IPS DF 6.9 (cell line): ENCODE measurements at places on chromosomes 2 and 18.

DNA sequence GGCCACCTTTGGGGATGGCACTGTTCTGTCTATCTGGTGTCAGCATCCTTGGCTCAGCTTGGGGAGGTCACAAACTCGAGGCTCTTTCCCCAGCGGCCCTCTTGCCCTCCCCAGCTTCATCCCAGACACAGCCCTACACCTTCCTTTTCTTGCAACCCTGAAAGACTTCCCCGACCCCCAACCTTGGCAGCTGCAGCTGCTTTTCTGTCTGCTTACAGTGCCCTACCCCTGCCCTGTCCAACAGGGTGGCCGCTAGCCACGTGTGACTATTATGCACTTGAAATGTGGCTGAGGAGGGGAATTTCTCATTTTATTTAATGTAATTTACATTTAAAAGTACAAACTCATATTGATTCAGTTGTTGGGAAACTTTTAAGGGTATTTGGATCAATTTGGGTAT, 41.3 kb downstream of the NGEF start:
- no peak for DNase-seq

GRCh38 chr2:233966388-233966787, 49.2 kb downstream of the TRPM8 start:
- DNase-seq = no peak

DNA sequence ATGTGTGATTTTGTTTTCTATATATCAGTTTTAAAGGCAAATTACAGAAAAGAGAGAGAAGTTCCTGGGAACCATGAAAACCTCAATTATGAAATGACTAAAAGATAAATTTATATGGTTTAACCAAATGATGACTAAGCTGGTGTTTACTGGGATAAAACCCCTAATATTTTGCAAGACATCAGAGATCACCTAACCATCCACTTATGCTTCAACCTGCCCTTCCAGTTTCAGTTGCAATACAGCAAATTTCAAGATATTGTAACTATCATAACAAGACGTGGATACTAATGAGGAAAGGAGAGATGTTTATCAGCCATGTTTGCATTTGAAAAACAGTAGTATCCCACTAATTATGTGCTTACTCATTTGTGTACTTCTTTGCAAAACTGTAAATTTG, 108.2 kb downstream of the GAREM1 start:
- DNase-seq = no peak

DNA sequence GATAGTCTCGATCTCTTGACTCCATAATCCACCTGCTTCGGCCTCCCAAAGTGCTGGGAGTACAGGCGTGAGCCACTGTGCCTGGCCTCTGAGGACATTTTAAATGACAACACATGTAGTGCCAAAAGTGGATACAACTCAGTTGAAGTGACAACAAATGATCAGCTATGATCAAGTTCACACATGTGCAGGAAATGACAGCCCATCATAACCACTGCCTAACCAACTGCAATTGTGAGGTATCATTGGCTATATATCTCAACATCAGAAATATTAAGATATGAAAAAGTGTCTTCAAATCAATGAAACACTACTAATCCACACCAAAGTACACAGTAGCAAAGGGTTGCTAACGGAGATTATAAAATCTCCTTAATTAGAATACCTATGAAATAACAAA, 84.8 kb downstream of the DTNB start:
- DNase-seq = no peak

DNA sequence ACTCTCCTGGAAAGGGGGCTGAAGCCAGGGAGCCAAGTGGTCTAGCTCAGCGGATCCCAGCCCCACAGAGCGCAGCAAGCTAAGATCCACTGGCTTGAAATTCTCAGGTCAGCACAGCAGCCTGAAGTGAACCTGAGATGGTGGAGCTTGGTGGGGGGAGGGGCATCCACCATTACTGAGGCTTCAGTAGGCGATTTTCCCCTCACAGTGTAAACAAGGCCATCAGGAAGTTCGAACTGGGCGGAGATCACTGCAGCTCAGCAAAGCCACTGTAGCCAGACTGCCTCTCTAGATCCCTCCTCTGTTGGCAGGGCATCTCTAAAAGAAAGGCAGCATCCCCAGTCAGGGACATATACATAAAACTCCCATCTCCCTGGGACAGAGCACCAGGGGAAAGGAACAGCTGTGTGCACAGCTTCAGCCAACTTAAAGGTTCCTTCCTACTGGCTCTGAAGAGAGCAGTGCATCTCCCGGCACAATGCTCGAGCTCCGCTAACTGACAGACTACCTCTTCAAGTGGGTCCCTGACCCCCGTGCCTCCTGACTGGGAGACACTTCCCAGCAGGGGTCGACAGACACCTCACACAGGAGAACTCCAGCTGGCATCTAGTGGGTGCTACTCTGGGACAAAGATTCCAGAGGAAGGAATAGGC, 282.3 kb upstream of the EPC2 start:
- DNase-seq = no peak

DNA sequence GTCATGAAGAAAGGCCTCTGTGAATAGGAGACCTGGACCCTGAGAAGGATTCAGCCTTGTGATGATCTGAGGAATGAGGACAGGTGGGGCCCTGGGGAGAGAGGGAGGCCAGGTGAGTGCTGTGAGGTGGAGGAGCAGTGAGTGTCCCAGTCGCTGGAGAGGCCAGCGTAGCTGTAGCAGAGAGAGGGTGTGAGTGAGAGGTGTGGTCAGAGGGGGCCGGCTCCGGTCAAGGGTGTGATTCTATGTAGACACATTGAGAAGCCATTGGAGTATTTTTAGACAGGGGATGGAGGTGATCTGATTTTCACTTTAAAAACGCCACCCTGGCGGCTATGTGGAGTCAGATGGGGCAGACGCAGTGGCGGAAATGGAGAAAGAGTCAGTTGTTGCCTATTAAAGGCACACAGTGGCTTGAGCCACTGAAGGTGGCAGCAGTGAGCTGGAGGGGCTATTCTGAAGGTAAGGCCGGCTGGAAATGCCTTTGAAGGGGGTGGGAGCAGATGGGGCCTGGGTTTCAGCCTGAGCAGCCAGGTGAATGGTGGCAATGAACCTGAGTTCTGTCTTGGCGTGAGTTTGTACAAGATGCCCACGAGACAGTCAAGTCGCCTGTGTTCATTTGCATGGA, 55.6 kb downstream of the GREB1 start:
- DNase-seq = no peak

DNA sequence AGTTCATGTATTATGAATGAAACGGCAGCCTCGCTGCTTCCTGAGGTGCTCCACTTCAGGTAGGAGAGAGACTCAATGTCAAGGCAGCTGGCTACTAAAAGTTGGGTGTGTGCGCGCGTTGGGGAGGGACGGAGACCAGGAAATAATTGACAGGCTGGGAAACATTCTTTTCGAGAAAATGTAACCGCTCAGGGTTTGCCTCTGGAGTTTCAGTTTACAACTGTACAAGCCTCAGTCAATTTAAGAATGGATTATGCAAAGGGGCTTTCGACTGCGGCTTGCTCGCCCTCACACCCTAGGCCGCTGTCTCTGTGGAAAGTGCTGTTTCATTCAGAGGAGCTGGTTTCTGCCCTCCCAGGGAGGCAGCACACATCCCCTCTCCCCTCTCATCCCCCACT, 4.4 kb upstream of the SPRED2 start:
- no peak for DNase-seq

DNA sequence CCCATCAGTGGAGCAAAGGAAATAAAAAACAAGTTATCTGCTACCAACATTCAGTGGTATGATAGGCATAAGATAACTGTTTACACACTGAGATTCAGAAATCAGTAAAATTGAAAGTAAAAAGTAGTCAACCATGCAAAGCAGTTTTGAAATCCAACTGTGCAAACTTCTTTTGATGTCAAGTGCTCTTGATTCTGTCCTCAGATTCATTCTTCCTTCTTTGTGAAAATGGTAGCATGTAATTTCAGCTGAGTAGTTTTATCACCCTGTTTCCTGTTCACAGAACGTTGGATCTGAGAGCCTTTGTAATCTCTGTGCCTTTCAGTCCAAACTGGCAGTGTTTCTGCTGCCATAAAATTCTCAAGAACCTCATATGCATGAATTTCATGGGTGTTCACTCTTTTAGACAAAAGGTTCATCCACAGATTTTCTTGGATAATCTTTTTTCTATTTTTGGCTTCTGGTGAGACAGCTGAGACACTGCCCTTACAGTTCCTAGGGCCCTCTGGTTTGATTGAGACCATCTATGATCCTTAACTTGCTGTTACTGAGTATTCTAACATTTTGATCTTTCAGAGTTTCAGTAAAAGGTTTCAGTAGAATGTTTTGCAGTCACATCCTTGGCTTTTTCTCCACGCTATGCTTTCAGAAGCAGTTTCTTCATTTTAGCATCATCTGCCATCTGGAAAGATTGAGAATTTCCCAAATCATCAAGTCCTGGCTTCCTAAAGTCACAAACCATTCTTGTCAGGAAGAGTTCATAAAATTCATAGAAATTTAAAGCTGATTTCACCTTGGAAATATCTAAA, 272.3 kb upstream of the EPHA4 start:
- no peak for DNase-seq

- no peak for DNase-seq
These were observed 38.8 kb upstream of the DNER start for GRCh38 chr2:229752970-229753729.

GRCh38 chr18:2609604-2610003, 38.2 kb downstream of the NDC80 start:
- no peak for DNase-seq

- no peak for DNase-seq
These were observed 208.3 kb upstream of the SYT4 start for GRCh38 chr18:43485545-43485963.

GRCh38 chr2:239279508-239280295, 121.1 kb downstream of the HDAC4 start:
- DNase-seq = no peak

DNA sequence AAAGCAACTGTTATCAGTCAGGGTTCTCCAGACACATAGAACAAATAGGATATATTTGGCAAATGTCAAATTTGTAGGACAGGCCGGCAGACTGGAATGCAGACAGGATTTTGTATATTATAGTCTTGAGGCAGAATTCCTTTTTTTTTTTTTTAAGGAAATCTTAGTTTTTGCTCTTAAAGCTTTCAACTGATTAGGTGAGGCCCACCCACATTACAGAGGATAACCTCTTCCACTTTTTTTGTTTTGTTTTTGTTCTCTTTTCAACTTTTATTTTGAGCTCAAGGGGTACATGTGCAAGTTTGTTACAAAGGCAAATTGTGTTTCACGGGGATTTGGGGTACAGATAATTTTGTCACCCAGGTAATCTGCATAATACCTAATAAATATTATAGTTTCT, 350.2 kb upstream of the CHAC2 start:
- no peak for DNase-seq

DNA sequence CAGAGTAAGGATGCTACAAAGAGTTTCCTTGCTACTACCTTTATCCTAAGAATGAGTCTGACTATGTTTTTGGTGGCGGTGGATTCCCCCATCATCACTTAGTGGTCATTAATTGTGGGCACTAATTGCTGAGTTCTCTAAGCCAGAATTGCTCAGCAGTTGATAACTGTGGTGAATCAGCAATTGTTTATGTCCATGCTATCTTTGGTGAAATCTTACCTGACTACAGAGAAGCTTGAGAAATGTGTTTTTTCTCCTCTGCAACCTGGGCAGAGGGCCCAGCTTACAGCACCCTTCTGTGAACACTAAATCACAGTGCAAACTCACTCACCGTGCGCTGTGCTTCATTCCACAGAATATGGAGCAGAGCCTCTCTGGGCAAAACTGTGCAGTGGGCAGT, 683.6 kb downstream of the CNTNAP5 start:
- DNase-seq = no peak

DNA sequence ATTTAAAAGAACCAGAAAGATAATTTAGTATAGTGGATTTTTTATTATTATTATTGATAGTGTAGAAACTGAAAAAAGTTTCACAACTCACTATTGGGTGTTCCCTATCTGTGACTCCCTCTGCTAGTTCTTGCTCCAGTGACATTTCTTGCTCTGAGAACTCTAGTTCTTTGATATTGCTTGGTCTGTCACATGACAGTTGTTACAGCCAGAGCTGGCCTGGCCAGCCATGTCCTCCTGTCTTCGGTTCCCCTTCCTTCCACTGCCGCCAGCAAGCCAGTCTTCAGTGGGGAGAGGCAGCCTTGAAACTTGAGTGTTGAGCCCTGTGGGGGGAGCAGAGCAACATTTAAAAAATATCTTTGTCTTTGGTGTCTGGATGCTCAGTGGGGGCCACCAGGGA, 7.6 kb upstream of the THOC1 start:
- DNase-seq = no peak

GRCh38 chr2:8235419-8235818, 446.4 kb upstream of the ID2 start:
- no peak for DNase-seq

DNA sequence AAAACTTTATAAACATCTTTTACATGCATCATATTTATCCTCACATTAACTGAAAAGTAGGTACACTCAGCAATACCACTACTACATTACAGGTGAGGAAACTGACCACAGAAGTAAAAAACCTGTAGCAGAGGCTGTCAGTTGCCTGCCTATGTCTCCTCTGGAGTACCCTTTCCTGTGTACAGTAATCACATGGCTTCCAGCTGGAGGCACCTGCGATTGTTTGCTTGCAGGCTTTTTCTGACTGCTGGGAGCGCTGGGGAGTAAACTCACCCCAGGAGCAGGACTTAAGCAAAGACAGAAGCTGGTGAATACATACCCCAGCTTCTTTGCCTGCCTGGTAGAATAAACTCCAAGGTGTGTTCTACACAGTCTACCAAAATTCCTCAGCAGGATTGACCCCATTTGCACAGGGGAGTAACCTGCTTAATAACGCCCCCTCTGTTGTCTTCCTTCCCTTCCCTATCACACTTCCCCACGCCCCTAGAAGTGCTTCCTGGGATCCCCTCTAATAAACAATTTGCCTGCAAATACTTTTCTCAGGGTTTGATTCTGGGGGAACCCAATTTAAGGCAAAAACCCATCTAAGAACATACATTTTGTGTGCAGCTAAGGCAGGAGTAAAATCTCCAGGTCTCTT, 138.9 kb downstream of the PTH2R start:
- DNase-seq = no peak

GRCh38 chr2:88250404-88250803, 80.3 kb downstream of the THNSL2 start:
- DNase-seq = no peak
